Stimulated activated CD8-positive, alpha-beta memory T cell treated with anti-CD3 and anti-CD28 coated beads, Interleukin-7, amount 100 ng/mL, for 48 hours (primary cell): ENCODE measurements at places on chromosomes 3 and 15.

DNA sequence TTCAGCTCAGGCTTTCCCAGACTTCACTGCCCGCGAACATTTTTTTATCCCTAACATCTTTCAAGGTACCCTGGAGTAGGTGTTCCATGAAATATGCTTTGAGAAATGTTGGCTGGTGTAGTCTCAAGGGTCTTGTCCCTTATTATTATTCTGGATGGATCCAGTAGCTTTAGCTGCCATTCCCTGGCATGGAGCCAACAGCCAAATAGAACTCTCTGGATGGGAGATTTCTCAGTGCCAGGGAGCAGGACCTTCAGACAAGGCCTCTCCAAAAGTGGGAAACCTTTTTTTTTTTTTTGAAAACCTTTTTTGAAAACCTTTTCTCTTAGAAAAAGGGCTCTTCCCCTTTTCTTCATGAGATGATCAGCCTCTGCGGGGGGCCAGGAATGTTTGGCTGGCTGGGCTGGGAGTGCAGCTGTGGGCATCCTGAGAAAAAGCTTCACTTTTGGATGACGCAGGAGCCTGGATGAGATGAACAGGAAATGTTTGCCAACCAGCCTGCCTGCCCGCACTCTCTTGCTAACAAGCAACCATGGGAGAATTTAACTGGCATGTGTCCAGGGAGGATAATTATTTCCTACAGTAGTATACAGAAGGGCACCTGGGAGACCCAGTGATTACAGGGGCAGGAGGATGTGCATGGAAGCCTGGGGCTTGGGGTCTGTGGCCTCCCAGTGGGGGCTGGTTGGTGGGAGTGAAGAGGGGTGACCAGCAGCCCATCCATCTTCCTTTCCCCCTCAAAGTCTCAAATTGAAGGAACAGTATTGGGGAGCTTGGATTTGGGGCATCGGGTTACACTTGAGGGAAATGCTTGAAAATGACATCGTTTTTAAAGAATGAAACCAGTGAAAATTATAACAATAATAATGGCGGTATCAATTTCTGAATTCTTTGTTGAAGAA is 109.1 kb upstream of the LRIG1 start:
- no peak for DNase-seq

- no peak for DNase-seq
Measured at GRCh38 chr3:197292083-197292646, 6.2 kb downstream of the DLG1 start.

- DNase-seq = no peak
Measured at GRCh38 chr15:80068578-80068977, 9.1 kb downstream of the ZFAND6 start.

DNA sequence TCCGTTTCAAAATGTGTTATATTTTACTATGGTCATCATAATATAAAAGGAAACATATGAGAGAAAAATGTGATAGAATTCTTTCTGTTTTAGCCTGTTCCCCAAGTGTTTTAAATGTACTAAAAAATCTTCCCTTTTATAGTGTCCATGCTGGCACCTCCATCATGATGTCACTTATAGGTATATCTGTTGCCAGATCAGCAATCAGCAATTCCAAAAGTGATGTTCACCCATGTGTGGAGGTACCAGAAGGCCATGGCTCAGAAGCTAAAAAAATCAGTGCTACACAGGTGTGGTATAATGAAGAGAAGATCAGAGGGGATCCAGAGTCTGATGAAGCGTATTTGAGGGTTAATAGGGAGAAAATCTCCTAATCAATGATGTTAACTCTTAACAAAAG is 1.1 kb upstream of the GPR15 start:
- DNase-seq = no peak

DNA sequence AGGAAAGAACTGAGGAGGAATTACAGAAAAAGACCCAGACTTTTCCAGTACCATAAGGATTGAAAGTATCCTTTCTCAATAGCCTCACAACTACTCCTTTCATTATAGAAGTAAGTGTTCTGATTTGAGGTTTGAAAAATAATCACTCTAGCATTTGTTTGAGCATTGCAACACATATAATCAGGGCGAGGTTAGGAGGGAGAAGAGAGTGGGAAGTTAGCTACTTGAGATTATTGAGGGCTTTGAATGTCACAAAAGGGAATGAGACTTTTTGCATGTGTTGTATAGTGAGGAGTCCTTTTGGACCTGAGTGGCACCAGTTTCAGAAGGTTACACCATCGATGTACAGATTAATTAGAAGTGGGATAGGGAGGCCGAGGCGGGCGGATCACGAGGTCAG is 65.2 kb upstream of the TNIK start:
- no peak for DNase-seq

DNA sequence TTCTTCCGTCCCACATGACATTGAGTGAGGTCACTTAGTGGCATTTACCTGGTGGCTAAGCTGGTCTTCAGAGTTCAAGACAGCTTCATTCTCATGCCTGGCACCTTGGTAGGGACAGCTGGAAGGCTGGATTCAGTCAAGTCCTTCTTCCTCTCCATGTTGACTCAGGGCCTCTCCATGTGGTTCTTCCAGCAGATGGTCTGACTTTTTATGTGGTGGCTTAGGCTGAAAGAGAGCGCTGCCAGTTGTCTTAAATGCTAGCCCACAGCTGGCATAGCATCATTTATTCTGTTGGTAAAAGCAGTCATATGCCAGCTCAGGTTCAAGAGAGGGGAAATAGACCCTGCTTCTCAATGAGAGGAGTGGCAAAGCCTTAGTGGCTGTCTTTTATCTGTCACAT is 53.0 kb upstream of the CTDSPL start:
- DNase-seq = no peak

DNA sequence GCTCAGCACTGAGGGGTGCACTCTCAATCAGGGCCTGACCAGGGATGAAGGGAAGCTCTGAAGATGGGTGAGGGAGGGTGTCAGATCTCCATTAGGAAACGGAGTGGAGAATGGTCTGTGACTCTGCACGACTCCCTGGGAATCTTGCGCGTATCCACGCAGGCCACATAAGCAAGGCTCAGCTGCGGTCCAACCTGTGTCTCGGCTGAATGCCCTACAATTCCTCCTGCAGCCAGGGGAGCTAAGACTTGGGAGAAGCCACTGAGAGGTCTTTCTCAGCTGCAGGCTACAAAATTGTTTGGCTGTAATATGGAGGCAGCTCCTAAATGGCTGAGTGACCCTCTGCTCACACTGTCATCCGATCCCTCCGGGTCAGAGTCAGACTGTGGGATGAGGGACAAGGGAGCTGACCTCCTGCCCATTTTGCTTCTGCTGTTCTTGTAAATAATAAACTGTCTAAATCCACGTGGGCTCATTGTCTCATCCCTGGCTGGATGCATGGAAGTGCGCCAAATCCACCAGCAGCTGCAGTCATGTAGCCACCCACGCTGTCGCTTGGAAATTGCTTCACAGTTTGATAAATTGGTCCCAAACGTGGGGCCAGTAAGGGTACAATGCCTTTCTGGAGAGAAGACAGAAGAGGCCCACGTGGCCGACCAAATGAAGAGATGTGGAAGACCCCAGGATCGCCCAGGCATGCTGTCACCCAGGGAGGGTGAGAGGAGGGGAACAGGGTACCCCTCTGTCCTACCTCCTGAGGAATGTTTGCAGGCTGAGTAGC is 30.5 kb downstream of the ALS2CL start:
- no peak for DNase-seq

- DNase-seq = no peak
Measured at GRCh38 chr3:3464131-3464530, 284.6 kb upstream of the CRBN start.

- DNase-seq = no peak
Measured at GRCh38 chr3:150407808-150408220, 284 bp upstream of the TSC22D2 start.

DNA sequence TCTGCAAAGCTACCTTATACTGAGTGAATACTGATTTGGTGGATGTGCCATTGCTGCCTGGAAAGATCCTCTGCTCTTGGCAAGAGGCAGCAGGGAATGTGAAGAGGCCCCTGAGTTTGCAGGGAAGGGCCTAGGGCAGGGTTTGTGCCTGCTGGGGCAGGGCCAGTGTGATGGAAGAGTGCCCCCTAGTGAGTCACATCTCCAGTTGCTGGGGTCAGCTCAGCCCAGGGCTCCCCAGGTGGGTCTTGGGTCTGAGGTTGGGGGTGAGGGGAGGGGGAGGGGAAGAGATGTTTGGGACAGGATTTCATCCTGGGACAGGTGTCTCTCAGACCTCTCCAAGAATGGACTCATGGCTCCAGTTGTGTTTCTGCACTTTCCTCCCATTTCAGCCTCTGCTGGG is 4.1 kb upstream of the AMOTL2 start:
- DNase-seq = no peak

GRCh38 chr3:78268716-78269668 is 1229.1 kb downstream of the ROBO2 start:
- DNase-seq = no peak

DNA sequence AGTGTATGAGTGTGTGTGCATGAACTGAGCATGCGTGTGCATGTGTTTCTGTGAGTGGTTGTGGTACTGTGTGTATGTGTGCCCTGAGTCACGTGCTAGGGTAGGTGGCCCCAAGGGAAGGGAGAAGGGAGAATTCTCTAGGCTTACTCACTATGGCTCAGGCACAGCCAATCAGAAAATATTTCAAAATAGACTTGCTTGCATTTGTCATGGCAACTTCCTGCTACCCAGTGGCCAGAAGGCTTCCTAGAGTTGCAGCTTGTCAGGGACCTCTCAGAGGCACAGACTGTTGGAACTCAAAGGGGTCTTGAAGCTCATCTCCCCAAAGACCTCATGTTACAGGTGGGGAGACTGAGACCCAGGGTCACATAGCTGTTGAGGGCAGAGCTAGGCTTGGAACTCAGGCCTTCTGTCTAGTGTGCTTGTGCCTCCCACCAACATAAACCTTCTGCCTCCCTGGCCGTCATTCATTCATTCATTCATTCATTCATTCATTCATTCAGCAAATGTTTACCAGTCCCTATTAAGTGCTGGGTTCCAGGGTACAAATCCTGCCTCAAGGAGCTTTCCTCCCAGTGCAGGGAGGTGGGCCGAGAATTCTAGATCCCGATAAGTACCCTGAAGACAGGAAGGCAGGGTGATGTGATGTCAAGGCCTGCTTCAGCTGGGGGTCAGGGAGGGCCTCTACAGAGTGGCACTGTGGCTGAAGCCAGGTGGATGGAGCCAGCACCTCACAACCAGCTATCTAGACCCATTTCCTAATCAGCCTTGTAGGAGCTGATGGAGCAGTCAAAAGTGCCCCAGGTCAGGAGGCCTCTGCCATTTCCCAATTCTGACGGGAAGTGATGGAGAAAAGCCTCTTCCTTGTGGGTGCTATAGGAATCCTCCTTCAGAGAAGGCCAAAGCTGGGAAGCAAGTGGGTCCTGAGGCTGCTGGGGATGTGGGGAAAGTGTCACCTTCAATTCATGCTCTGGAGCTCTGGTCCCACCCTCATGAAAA is 10.9 kb upstream of the RFT1 start:
- DNase-seq = no peak

DNA sequence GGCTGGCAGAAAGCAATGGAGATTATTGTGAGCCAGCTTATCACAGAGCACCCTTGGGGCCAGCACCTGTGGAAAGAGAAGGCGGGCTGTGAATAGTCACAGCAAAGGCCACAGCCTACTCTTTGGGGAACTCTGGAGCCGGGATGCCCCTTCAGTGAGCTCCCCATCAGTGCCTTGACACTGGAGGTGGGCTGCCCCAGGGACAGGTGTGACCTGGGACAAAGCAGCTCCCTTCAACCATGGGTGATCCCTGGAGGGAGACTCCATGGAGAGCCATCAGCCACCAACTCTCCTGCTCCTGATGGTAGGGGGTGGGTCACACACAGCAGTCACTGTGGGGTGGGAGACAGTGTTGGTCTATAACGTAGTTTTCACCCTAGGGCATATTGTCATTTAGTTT is 5.8 kb downstream of the TTC21A start:
- no peak for DNase-seq

GRCh38 chr3:187112934-187113793 is 26.1 kb downstream of the RPL39L start:
- no peak for DNase-seq

DNA sequence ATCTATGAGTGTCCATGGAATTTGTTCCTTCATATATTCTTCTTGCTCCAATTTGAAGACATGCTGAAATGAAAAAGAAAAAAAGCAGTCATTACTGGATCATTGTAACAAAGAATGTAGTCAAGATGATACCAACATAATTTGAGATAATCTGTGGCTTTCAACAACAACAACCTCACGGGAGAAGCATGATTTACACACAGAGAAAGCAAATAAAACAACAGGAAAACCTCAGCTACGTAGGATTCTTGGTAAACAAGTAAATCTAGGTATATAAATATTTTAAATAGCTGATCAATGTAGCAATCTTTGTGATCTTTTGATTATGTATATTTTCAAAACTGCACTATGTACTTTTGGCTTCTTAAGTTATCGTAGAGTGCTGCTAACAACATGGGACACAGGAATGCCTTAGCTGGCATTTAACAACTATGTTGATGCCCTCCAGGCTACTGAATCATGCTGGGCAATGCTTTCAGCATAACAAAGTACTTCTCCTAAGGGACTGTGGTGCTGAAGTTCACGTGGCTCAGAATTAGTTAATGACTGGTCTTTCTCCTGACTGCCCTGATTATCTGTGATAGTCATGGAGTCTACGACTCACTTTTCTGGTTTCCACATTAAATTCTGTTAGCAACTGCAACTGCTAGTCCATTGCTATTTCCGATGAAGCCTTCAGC is 96.5 kb upstream of the MYO5C start:
- no peak for DNase-seq

DNA sequence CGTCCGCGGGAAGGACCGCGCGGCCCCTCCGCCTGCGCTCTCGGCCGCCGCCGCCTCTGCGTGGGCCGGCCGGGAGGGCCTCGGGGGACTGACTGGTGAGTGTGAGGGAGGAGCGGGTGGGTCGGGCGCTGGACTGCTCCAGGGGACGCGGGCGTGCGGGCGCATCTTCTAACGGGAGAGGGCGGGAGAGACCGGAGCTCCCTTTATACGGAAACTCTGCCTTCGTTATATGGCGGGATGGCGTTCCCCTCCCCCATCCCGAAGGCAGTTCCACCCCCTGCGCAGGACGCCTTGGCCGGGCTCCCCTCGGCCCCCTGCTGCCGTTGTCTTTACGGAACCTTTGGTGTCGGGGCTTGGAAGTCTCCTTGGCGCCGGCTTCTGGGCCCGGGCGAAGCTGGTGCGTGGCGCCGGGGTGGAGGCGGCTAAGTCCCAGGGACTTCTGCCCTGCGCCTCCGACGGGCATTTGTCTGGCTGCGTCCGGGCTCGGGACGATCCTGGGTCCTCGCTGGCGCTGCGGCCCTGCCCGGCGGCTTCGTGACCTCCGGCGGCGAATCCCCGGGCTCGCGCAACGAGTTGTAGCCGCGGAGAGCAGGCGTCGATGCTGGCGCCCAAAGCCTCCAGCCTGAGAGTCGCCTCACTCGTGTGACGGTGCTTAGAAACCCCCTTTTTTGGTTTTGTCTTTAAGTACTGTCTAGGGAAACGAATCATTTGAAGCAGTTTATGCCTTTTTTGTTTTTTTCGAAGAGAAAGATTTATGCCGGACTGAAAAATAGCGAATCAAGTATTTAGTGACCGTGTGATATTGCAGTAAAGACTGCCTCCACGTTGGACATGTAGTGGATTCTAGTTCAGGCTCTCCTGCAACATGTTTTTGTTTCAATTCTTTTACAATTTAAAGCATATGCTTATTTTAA is 623 bp downstream of the ZNF639 start:
- DNase-seq = peak; percentile 33
